ENCODE measurements at places on chromosomes 5 and 9. TPM values are rescaled to one million over a fixed set of nuclear protein-coding genes. Genes with fewer than 3 reads are reported as not detected.
A peak's percentile ranks its signal among the peaks of the same experiment; 100 is the strongest.

- DNase-seq = no peak
Observed at GRCh38 chr5:151022511-151023018, 2.2 kb downstream of the GPX3 start.

DNA sequence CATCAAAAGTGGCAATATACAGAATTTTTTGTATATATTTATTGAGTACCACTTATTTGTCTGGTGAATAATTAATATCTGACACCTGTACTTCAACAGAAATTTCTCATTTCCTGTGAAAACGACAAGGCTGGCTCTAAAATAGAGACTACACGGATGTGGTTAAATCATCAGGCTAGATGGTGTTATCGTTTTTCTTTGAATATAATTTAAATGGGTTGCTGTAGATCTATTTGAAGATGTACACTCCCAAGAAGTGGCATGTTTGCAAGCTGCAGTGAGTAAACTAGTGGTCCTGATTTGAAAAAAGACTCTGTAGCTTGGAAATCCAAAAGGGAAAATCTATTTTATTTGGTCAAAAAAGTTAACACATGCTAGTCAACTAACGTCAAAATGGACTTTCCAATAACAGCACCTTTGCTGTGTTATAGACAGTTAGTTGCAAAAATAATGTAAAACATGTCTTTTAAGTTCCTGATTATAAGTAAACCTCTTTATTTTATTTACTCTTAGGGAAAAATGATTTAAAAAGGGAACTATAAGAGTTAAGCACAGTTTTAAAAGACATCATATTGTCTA lies 13.8 kb downstream of the ST8SIA4 start:
- no peak for DNase-seq

- DNase-seq = no peak
Observed at GRCh38 chr9:100449420-100449819, 22.5 kb downstream of the MSANTD3 start.

DNA sequence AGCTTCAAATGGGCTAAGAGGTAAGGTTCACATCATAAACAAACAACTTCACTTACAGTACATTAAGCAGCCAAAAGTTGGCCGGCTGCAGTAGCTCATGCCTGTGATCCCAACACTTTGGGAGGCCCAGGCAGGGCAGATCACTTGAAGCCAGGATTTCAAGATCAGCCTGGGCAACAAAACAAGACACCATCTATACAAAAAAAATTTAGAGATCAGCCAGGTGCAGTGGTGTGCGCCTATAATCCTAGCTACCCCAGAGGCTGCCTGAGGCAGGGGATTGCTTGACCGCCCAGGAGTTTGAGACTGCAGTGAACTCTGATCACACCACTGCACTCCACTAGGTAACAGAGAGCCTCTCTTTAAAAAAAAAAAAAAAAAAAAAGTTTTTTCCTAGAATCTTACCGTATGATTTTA lies 16.9 kb downstream of the UBTD2 start:
- no peak for DNase-seq

- DNase-seq = no peak
Observed at GRCh38 chr9:91886414-91887076, 63.5 kb downstream of the ROR2 start.

DNA sequence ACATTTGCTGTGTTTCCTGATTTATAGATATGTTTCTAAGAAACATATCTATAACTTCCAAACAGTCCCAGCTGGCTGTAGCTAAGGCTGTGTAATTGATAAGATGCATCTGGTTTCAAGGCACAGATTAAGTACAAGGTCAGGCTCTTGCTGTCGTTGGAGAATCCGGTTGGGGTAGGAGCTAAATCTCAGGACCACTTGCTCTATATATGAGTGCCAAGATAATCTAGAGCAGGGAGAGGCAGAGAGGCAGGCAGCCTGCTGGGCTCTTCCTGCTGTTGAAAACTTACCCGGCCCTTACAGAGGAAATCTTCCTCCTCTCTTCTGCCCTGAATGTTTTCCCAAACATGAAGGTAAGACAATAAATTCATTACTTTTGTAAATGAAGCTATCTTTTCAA lies at the start of gene C7:
C7 (plus strand) TSS at position 234 of the 400 bp plus-strand sequence; CDS start at position 348, 114 bp downstream.
- DNase-seq = no peak

GRCh38 chr5:178398901-178399700 lies 166.5 kb upstream of the PHYKPL start:
- no peak for DNase-seq

DNA sequence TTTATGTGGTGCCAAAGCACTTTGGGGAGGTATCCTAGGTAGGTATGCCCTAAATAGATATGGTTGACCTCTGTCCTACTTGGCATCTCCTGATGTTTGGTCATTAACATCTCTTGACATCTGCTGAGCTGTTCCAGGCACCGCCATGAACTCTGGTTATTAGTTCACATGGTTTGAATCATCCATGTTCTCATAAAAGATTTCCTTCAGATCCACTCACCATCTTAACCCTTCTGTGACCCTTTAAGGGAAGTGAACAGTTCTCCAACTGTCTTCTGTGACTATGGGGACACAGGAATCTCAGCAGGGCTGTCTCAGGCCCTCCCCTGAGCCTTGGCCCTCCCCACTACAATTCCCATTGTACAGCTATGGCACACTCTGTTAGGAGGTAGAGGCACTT lies 167.7 kb downstream of the CDH6 start:
- DNase-seq = no peak

GRCh38 chr5:39665328-39665727 lies 240.5 kb upstream of the DAB2 start:
- DNase-seq = no peak

- DNase-seq = no peak
Observed at GRCh38 chr9:22214021-22214420, 204.9 kb upstream of the CDKN2B start.

DNA sequence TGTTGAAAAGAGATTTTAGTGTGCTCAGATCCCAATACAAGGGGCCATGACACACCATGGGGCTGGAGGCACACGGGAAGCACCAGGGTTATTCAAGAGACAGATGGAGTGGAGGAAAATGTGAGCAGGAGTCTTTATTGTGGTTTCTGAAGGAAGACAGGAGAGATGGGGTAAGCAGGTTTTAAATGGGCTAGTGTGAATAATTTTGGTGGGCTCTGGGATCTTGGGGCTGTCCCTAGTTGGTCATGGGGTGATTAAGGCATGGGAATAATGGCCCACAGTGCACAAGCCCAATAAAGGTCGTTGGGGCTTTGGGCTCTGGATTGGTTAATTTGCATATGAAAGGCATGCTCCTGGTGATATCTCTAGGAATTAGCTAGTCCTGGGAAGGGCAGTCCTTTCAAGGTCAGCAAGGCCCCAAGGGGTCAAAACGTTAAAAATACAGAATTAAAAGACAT lies 3.6 kb upstream of the SCGB3A2 start:
- no peak for DNase-seq

- no peak for DNase-seq
Observed at GRCh38 chr9:33619666-33620404, 95.8 kb downstream of the ANKRD18B start.

DNA sequence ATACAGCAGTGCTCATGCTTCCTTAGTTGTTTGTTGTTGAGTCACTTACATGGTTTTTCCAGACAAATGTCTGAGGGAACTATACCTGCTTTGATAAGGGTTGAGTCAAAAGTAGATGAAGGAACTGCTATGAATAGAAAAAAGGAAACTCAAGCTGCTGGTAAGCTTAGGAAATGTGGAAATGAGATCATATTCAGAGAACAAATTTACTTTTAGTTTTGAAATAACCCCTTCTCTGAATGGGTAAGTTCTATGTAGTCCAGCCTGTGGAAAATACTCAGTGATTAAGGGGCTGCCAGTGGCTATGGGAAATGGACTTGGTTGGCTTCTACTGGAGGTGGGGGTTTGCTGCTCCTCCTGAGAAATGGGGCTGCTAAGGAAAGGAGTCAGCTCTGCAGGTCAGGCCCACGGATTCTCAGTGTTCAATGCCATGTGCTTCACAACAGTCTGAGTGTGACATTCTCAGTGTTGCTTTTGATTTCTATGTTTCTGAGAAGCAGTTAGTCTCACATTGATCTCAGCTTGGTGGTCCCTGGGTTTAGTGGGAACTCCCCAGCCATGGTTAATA lies 47.7 kb upstream of the GLRX start:
- no peak for DNase-seq

DNA sequence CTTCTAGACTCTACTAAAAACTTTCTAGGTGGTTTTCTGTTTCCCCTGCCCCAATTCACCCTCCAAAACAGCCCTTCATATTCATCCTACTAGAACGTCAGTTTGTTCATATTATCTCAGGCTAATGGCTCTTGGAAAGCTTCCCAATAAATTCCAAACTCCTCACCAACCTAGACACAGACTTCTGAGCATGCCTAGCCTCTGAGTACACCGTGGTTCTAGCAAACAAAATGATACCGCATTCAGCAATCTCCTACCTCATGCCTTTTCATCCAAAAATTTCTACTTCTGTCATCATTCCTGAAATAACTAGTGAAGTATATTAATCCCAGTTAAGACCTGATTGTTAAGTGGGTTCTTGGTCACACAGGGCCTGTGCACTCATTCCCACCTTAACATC lies 46.5 kb upstream of the NR5A1 start:
- DNase-seq = no peak

DNA sequence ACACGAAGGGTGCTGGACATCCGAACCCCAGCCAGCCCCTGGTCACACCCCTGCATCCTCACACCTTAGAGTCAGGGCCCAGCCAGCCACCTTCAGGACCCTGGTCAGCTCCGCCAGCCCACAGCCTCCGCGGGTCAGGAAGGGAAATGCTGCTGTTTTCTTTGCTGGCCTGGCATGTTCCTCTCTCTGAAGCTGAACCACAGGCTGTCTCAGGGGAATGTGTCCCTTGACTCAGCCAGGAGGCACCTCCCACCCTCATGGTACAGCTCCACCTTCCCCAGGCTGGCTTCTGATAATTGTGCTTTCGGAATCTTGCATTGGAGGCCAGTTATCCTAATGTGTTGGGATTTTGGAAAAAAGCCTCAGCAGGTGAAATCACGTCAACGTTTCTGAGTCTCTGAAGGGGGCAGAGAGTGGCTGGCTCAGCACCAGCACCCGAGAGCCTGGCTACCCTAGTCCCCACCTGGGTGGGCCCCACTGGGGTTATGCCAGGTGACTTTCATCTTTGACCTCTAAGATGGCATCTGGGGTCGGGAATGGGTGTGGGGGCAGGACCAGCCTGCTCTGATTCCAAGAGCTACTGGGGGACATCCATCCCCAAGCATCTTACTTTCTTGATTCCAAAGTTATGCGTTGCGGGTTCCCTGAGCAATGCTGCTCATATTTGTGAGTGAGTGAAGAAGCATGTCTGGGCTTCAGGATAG lies 9.8 kb upstream of the OLFM1 start:
- peak; percentile 63 for DNase-seq

DNA sequence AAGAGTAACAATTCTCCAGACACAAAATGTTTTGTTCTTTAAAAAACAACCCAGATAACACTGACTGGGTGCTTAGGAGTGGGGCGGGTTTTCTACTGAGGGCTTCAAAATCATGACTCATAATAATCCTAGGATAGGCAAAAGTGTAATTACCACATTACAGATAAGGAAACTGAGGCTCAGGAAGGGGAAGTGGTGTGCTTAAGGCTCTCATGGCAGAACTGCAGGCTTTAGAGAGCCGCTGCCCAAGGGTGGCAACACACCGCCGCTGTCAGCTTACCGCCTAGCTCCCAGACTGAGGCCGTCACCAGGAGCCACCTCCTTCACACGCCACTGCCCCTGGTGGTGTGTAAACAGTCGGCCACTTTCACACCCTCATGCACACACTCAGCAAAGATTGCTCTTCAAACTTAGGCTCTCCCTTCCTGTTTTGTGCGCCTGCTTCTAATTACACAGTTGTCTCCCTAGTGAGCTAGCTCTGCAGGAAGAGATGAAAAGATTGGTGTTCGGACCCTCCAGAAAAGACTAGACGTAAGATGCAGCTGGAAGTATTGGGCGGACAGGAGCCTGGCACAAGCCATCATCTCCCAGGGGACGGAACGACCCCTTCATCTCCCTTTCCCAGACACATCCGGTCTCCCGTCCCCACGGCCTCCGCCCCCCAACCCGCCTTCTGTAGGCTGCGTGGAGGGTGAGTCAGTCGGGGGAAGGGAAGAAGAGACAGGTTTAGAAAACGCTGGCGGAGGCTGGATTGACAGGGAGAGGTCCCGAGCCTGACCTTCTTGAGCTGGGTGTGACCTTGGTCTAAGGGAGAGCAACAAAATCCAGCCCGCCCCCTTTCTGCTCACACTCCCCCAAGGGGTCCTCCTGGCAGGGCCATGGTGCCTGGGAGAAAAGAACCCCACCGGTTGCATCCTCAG lies 162.7 kb downstream of the SYK start:
- DNase-seq = peak; percentile 3

- DNase-seq = no peak
Observed at GRCh38 chr9:124313940-124314339, 56.2 kb downstream of the NEK6 start.

DNA sequence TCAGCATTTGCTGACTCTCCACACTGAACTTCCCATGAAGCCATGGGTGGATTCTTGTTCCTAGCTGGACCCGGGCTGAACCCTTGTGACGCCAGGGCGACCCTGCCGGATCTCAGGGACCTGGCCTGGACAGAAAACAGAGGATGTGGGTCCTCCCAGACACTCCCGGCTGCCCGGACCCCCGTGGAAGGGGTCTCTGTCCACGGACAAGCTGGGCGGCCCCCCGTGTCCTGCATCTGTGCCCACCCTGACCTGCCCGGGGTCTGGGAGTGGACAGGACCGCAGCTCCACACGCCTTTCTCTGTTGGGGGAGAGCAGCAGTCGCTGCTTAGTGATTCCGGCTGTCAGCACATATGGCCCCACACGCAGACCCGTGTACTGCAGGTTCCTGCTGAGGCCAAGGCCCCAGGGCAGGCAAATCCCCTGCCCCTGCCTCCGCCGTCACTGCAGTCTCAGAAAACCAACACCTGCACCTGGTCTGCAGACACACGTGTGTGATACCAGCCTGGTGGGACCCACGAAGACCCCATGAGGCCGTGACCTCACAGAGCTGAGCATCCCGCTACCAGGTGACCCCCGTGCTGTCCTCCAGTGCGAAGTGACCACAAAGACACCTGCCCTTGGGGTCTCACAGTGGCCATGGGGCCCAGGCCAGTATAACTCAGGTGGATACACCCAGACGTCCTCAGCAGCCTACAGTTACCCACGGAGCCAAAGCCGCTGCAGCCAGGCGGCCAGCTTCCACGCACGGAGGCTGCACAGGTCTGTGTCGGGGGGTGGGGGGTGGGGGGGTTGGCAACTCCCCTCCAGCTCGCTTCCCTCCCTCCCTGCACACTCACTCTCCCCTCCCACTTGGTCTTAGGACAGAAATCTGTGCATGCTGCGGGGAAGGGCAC lies 50.6 kb downstream of the NKD2 start:
- no peak for DNase-seq

GRCh38 chr5:159100782-159101646 lies 1.3 kb upstream of the EBF1 start:
- DNase-seq = no peak

CDKN2B-AS1 gene
- total RNA-seq = 0.21 TPM

ANKS6 gene
- 30.9 TPM for total RNA-seq

TLR4 gene
- total RNA-seq = 1.3 TPM

HNRNPH1 gene
- 1,166 TPM for total RNA-seq

SMC5 gene
- 27.8 TPM for total RNA-seq

SPINK4 gene
- not detected for total RNA-seq

UBAC1 gene
- total RNA-seq = 51.9 TPM

TTLL11 gene
- 9.1 TPM for total RNA-seq

SPOCK1 gene
- total RNA-seq = 75.6 TPM

TNFSF15 gene
- total RNA-seq = not detected

UBE2QL1 gene
- 2.7 TPM for total RNA-seq
